HEK293T (cell line): ENCODE measurements at places on chromosomes 3 and 15.

DNA sequence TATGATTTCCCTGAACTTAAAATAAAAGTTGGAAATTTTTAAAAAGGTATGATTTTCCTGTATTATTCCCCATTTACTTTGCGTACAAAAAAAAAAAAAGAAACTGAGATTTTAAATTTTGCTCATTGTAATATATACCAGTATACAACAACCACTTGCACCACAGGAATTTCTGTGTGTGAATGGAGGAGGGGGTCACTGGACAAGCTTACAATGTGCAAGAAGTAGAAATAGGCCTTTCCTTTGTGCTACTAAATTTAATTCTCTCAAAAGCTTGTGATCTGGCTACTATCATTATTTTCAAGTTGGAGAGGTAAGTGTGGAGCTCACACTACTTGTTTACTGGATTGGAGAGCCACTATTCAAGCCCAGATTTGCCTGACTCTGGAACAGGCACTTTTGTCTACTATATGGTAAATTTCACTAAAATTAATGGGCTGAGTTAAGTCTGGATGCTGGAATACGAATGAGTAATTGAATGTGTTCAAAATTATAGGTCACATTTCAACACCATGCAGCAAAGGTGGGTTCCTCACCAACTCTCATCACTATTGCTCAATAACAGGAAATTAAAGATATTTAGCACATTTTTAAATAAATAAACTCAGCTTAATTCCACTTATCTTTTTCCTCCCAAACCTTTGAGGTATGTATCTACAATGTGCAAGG lies 148.0 kb upstream of the MBNL1 start:
- DNase-seq: no peak

DNA sequence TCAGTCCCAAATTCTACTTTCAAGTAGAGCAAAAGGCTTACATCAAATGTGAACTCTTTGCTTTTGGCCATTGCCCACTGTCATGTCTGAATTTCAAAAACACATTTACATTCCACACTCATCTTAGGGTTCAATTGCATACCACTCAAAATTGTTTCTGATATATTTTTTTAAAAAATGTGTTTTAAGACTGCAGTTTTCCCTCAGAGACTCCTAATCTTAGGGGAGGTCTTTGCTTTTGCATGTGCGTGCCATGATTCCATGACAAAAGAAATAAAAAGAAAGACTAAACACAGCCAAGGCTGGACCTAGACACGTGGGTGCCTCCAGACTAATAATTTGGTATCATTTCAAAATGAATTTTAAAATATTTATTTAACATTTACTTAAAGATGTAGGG lies 396.8 kb upstream of the RASGRP1 start:
- DNase-seq: no peak

DNA sequence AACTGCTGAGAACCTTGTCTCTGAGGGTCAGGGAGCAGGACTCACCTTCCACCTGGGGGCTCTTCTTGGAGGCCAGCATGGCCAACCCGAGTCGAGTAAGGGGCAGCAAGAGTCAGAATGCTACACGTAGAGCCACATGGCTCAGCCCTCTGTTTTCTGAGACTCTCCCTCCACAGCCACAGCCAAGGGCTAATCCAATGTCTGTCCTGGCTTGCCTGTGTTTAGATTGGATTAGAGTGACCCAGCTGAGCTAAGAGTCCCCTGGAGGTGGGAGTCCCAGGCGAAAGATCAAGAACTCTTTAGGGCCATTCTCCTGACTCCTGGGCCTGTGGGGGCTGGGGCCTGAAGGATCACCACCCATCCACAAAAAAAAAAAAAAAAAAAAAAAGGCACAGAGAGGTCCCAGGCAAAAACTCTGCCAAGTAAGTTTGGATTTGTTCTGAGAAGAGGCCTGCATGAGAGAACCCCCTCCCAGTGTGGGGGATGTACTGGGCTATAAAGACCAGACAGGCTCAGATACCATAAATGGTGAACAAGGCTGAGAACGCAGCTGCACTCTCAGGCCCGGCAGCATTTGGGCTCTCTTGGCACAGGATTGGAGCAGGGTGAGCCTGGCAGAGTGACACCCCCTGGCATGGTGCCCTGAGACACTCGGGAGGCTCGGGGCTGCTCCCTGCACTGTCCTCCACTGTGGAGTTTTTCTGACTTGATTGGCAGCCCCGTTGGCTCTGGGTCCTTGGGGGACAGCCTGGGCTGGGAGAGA lies 88.0 kb upstream of the OSBPL11 start:
- DNase-seq: no peak

DNA sequence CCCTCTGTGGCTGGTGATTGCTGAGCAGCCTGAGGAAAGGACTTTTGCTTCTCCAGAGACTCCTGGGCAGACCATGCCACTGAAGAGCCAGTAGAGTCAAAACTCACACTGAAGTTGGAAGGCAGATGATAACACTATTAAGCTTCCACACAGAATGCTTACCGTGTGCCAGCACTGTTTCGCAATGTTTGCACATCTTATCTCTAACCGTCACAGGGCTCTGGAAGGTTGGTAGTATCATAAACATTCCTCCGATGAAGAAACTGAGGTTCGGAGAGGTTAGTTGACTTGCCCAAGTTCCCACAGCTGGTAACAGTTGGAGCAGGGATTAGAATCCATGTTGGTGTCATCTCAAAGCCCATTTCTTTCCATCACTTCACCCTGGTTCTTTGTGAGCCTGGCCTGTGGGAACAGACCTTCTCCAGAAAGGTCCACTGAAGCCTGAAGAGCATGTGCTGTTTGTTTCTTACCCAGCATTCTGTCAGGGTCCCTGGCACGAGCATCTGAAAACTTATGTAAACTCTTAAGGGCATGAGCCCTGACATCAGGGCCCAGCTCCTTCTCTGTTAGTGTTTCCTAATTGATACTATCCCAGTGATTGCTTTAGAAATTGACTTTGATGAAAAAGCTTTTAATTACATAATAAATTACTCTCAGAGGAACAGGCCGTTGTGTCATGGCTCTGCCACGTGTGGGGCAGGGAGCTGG lies 77.0 kb upstream of the PRR23C start:
- no peak for DNase-seq

GRCh38 chr3:142105991-142106390 lies 43.4 kb downstream of the TFDP2 start:
- DNase-seq: no peak

- DNase-seq: no peak
These were observed 33.1 kb downstream of the GRK7 start for GRCh38 chr3:141796081-141796888.

- DNase-seq: no peak
These were observed 15.8 kb downstream of the SLC9A9 start for GRCh38 chr3:143832433-143832832.
